ENCODE measurements at places on chromosomes 2 and 18.

- no peak for DNase-seq
These were observed 19.8 kb downstream of the RNU2-63P start for GRCh38 chr2:87996570-87996969.

GRCh38 chr2:196370381-196370780 lies 199.0 kb upstream of the STK17B start:
- DNase-seq: no peak

DNA sequence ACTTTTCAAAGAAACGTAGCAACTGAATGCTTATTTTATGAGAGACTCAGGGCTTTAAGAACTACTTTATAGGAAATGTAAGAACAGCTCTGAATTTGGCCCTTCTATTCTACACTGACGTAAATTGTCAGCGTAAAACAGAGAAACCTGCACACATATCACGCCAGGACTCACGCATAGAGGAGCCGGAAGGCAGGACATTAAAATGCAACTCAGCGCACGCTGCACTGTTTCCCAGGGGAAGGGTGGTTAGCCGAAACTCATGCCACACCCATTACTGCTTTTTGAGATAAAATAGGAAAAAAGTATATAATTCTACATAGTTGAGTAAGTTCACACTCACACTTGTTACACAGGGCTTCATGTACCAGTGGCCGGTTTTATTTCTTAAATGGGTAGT lies 7.4 kb downstream of the TUBB6 start:
- DNase-seq: no peak

- no peak for DNase-seq
These were observed 66.4 kb upstream of the POU3F3 start for GRCh38 chr2:104787298-104788065.

DNA sequence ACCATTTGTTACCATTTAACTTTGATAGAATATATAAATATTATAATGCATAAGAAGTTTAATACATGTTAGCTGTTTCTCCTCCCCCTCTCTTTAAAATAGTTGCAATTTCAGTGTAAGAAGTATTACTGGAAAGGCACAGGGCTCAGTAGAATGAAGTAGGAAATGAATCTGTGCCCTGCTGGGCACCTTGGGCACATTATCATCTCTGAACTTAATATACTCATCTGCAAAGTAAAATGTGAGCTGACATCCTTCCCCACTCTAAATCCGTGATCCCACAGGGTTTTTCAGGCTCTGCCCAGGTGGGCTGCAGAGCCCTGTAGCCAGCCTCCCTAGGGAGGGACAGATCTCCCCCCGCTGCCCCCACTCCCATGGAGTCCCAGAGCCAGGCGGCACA lies 56.8 kb downstream of the DPP4 start:
- no peak for DNase-seq

DNA sequence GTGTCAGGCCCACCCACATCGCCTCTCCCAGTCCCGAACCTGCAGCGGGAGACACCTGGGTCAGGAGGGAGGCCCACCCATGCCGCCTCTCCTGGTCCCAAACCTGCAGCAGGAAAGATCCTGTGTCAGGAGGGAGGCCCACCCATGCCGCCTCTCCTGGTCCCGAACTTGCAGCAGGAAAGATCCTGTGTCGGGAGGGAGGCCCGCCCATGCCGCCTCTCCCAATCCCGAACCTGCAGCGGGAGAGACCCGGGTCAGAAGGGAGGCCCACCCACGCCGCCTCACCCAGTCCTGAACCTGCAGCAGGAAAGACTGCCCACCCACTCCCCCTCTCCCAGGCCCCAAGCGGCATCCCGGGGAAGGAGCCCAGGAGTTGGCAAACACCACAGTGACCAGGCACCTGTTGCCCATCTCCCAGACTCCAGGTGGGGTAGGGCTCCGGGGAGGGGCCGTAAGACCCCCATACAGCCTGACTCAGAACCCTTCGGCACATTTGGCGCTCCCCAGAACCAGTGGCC lies 7.8 kb downstream of the SLC66A2 start:
- no peak for DNase-seq

GRCh38 chr2:144102386-144102785 lies 417.5 kb downstream of the ZEB2 start:
- no peak for DNase-seq

DNA sequence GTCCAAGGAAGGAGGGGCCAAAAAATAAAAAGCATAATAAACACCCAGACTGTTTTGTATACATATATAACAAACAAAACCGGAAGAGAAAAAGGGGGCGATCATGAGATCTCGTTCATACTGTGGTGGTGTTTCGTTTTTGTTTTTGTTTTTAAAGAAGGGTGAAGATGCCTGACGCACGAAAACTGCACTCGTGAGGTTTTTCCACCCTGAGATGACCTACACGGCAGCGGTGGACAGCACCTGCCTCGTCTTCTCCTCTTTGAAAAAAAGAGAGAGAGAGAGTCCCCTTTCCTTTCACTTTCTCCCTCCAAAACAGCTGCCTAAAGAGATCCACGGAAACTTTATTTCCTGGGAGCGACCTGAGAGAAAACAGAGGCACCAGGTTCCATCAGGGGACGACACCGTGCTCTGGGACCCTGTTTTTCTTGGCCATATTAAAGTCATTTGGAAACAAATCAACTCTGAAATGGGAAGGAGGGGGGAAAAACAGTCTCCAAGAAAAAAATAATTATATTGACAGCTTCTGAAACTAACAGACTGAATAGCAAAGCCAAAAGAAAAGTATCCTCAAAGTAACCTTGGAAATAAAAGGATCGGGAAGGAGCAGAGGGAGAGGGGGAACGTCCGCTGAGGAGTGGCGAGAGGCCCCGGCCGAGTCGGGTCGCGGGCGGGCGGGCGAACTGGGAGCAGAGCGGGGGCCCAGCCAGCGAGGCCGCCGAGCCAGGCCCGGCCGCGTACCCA lies 3.5 kb downstream of the POU3F3 start:
- DNase-seq: no peak

DNA sequence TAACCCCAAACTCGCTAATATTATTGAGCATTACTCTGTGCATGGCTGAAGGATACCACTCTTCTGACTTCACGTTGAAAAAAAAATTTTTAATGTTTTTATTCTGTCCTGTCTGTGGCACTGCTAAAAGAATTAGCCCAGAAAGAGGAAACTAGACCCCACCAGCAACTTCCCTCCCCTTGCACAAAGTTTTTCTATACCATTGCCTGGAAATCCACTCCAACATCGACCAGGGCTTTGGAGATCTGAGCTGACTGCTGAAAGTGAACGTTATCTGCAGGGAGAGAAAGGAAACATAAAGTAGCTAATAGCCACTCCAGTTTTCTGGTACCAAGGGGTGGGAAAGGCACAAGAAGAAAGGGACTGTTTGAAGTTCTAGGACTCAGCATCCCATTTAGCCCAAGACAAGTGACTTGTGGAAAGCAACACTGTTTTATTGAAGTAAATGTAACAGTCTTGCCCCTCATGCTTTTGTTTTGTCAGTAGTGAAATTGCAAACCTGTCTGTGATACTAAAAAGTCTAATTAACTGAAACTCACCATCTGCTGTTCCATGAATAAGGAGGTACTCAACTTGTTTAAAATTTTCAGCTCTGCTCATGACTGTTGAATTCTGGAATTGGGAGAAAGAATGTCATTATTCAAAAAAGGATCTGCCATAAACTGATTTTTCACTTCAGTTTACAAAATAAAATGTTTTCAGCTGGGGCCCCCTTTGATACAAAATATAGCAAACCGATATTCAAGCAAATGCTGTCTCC lies 79.1 kb downstream of the DPP4 start:
- no peak for DNase-seq

GRCh38 chr2:98503481-98504105 lies 58.9 kb downstream of the INPP4A start:
- no peak for DNase-seq
